Psoas muscle (tissue), 8 donors: ENCODE measurements at places on chromosomes 5 and 9.
A peak's percentile ranks its signal among the peaks of the same experiment; 100 is the strongest.

GRCh38 chr9:70962761-70963440 lies 158.5 kb downstream of the TRPM3 start:
- DNase-seq: no peak

DNA sequence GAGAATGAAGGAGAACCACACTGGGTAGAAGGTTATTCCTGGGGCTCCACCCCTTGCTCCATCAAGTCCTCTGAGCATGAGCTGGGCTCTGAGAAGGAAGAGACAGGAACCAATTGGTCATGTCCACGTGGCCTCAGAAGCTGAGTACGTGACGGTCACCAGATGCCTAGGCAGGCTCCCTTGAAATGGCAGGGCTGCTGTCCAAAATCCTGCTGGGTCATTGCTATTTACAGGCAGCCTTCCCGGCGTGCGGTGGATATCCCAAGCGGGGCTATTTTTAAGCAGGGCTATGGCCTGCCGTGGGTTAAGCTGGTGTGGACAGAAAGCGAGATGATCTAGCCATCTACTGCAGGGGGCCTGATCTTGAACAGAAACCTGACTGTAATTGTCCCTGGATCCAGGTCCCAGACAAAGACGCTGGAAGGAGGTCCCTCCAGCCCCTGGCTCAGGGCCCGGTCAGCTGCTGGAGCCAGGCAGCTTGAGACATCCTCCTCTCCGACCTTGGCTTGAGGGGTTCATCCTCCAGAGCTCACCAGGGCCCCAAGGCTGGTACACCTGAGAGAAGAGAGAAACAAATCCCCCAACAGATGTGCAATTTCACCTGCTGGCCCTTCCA lies 550 bp upstream of the CKMT2 start:
- DNase-seq: peak; percentile 84

DNA sequence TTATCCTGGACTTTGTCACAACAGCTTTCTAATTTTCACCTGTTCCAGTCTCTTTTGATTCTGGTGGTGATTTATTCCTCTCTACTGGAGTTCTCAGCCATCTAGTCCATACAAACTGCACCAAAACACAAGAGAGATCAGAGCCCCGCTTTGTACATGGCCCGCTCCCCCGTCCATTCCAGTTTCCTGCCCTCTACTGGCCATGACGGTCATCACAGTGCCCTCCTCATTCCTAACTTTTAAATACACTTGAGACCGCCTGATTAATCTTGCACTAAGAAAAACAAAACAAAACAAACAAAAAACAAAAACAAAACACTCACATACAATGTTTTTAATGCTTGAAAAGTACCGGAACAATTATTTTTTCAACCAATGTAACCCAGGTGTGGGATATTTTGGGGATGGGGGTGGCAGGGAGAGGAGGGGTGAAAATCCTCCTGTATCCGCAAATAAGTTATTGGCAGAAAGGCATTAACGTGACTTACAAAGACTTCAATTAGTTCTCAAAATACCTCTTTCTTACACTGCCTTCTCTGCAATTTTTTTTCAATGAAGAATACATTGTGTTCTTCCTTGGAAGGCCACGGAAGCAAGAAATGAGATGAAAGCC lies 84.8 kb upstream of the PAM start:
- DNase-seq: no peak

DNA sequence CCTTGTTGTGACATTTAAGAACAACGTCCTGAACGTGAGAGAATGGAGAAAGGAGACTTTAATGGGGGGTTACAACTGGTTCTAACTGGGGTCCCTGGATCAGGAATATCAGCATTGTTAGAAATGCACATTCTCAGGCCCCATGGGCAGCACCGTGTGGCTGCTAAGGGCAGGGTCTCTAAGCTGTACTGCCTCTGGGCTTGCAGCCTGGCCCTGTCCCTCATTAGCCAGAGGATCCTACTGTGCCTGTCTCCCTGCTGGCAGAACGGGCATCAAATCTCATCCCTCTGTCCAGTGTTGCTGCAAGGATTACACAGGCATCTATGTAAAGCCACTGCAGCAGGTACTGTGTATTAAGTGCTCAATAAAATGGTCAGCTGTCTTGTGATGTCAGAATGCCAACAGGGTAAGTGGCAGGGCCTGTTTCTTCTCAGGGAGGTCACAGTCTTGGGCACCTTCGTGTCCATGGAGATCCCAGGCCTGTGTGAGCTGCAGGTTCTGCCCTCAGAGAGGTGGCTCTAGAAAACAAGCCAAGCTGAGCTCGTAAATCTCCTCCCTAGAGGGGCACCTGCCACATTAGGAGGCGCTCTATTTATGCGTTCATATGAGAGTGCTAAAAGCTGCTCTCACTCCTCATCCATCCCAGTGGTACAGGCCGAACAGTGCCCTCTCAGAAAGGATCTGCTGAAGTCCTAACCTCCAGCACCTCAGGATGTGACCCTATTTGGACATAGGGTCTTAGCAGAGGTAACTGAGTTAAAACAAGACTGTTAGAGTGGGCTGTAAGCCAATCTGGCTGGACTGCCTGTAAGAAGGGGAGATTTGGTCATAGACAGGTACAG lies 210.5 kb downstream of the GADD45G start:
- DNase-seq: no peak

DNA sequence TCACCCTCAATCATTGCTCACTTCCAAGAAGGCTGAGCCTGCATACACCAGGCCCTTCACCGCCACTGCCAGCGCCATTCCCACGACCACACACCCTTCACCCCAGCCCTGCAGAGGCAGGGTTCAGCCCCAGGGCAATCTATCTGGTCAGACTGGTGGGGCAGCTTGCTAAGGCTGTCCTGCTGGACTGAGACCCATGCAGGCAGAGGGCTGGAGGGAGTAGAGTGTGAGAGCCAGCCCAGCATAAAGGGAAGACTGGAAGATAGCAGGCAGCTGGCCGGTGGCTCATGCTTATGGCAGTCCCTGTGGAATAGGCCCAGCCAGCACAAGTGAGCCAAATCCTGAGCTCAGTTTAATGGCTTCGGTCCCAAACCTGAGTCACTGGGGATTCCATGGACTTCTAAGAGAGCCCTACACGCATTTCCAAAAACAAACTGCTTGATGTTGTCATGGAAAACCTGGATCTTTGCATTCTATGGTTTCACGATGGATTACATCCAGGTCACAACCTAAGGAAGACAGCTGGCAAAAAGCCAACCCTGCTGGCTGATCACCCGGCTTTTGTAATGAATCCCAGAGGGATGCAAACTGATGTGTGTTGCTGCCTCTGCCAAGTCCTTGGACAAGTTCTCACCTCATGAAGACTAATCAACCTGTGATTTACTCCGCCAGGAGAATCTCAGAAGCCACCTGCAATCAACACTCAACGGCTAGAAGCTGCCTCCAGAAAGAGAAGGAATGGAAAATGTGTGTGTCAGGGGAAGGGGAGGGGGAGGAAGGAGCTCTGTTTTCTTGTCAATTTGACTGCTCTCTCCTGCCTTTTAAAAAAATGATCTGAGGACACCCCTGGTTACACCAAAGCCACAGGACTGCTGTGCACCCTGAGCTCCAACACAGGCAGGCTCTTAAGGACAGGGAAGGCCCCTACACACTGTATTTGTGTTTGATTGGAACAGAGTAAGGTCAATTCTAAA lies 143.6 kb downstream of the LHFPL2 start:
- DNase-seq: peak; percentile 86

DNA sequence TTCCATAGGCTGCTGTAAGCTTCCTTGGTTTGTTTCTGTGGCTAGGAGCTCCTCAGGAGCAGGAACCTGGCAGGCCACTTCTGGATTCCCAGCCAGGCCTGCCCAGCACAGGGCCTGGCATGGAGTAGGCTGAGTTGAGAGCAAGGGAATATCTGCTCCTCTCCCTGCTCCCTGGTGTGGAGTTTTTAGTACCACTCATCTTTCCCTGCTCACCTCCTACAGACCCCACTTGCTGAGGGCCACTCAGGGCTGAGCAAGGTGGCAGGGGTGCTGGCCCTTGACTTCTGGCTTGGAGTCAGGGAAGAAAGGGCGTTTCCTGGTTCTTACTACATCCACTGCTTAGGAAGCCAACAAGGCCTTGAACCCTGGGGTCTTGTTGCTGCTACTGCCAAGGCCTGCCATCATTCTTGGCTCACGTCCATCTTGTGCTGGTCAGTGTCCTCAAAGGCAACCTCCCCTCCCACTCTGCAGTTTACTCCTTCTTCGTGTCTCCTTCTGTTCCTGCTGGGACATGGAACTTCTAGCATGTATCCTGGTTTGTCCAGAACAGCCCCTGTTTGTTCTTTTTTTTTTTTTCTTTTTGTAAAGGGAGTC lies 54.9 kb downstream of the PSD2 start:
- no peak for DNase-seq

- DNase-seq: no peak
These were observed 2.9 kb downstream of the TNIP1 start for GRCh38 chr5:151077967-151078366.

DNA sequence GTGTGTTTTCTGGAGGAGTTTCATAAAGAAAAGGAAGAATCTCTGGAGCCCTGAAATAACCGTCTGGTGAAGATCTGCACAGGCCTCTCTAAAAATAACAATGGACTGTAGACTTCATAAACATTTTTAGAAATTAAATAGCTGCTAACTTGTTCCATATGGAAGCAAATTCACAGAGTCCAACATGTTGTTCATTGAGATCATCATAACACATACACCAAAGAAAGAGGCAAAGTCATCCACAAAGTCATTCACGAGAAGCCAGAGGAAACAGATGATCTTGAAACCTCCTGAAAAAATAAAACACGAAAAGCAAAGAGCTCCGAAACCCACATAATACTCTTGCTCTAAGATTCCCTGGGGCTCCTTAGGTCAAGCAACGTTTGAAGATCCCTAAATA lies 347.8 kb downstream of the EFNA5 start:
- DNase-seq: no peak

- DNase-seq: no peak
These were observed 135.9 kb upstream of the CCDC152 start for GRCh38 chr5:42620579-42621216.

GRCh38 chr5:126921241-126922091 lies 108.9 kb downstream of the MARCHF3 start:
- DNase-seq: no peak

- DNase-seq: no peak
These were observed 118.1 kb upstream of the TARS1 start for GRCh38 chr5:33322632-33323031.
